ENCODE measurements at places on chromosomes 6 and 20.
A peak's percentile ranks its signal among the peaks of the same experiment; 100 is the strongest.

DNA sequence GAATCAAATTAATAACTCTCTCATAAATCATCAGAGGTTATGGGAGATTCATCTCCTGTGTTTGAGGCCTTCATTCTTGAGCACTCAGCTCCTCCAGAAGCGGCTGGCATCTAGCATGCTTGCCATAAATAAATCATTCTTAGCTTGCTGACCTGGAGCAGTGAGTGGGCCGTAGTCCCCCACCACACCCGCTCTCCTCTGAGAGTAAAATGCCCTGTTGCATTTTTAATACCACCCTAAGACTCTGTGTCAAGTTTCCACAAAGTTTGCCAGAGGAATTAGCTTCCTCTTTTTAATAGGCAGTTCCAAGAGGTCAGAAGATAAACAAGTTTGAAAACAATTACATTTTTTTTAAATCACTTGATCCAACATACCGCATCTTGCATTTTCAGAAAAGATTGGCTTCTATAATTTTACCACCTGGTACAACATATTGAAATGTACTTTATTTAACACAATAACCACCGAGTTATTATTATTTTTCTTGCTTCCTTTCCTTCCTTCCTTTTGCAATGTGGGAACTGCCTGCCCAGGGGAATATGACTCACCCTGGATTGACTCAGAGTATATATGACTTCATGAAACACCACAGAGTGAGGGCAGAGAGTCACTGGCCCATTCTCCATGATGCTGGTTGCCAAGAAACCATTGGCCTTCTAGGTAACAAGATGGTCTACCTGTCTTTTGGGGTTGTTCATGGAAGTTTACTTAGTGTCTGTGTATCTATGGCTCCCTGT lies 29.4 kb upstream of the CLIC5 start:
- no peak for DNase-seq

DNA sequence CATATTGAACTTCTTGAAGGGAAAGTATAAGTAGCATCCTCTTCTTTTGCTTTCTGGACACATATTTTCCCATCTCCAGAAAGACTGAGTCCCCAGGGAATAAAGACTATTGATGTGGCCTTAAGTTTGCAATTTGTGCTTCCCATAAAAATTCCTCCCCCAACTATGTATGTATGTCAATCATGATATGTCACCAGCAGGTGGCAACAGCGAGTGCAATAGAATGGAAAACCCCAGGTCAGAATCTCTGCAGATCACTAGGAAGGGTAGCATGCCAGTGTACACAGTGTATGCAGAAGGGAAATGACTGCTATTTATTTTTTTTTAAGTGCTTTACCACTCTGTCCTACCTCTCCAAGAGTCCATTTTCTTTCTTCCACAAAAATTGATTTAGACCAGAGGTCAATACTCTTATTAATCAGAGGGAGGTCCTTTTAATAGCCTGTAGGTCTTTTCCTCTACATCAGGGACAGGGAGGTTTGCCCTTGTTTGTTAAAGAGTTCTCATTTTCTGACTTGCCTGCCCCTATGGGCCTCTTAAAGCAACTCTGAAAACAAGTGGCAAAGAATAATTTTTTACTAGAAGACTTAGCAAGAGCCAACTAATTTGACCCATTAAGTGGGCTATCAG lies 61.4 kb downstream of the BMP2 start:
- DNase-seq, result peak; percentile 87

DNA sequence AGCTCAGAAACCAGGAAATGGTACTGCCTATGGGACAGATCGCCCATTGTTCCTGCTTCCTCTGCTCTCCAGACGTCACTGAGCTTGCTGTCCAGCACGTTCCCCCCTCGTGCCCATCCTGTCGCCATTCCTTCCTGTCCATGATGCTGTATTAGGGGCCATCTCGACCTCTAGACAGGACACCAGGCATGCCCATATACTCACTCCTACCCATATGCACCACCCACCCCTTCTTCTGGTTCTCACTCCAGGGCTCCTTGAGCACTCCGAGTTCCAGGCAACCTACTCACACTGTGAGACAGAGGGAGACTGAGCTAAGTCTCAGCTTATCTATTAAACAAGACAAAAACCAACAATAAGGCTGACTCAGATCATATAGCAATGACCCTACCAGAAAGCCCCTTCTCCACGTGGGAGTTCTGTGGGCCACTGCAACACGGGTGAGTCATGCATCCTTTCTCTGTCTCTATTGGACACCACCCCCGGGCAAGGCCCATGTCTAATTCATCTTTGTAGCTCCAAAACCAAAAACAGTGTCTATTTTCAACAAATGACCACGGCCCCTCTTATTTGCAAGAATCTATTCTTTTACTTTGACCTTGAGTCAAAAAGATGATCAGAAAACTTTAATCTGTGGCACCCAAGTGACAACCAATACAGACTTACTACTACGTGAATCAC lies 65.7 kb downstream of the PSMG4 start:
- no peak for DNase-seq

DNA sequence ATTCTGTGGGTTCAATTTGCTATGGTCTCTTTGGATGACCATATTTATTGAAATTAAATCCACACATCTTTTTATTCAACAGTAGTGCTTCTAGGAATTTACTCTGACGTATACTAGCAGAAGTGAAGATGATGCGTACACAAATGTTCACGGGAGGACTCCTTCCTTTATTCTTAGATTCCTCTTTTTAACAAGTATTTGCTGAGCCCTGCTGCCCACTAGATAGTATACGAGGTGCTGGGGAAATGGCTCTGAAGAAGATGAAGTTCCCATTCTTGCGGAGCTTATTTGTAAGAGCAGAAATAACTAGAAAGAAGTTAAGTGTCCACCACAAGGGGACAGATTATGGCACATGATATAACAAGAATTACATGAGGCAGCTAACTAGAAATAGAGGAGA lies 145.2 kb downstream of the DOK5 start:
- DNase-seq, result no peak

DNA sequence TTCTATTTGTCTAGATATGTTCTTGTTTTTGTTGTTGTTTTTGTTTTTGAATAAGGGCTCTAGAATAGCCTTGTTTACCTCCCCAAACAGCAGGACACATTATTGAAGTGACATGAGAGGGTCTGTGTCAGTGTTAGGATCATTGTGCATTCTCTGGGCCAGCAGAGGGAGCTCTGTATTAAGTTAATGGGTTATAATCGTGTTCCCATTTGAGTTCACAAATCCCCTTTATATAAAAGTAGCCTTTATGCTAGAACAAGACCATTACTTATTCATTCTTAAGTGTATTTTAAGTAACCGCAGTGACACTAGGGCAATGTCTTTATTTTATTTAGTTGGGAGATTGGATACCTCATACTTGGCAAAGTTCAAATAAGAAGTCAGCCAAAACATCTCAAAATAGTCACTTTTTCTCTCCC lies 44.8 kb downstream of the STK4 start:
- DNase-seq, result peak; percentile 57

DNA sequence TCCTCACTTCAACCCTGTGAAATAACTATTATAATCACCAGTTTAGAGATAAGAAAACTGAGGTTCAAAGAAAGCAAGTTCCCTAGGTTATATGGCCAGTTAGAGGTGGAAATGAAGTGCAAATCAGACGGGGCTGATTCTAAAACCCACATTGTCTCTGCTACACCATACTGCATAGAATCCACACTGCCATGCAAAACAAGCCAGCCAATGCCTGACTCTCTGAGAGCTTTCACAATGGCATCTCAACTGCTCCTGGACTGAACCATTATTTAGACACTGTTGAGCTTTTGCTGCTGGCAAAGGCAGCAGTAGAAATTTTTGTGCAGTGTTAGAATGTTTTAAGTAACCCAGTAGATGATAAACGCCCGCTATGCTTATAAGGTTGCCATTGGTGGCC lies 195.2 kb upstream of the CNR1 start:
- no peak for DNase-seq

DNA sequence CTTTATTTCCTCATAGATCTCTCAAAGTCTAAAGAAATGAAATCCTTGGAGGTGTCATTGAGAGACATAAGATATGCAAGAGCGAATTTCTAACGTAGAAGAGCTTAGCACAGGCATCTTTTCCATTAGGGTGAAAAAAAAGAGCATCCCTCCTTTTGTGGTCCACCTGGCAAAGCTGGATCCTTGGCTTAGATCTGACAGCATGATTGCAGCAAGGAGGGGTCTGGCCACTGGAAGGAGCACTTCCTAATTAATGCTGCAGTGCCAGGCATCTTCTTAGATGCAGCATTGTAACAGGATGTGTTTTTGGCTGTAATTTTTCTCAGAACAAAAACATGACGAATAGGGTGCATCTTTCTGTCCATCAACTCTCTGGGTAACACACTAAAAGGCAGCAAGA lies 60.1 kb upstream of the TFAP2D start:
- DNase-seq, result no peak

DNA sequence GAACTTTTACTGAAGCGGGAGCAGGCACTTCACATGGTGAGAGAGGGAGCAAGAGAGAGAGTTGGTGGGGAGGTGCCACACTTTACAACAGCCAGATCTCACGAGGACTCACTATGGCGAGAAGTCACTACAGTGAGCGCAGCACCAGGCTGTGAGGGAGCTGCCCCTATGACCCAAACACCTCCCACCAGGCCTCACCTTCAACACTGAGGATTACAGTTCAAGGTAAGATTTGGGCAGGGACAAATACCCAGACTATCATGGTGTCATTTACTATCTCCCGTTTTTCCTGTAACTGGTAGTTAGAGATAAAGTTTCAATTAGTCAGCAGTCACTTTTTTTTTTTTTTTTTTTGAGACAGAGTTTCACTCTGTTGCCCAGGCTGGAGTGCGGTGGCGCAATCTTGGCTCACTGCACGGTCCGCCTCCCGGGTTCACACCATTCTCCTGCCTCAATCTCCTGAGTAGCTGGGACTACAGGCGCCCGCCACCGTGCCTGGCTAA lies 7.8 kb downstream of the RBCK1 start:
- DNase-seq, result no peak

- peak; percentile 80 for DNase-seq
These were observed 44.6 kb downstream of the SYNJ2 start for GRCh38 chr6:158026054-158026900.
